COLO829 (cell line): ENCODE measurements at places on chromosomes 3 and 15.

DNA sequence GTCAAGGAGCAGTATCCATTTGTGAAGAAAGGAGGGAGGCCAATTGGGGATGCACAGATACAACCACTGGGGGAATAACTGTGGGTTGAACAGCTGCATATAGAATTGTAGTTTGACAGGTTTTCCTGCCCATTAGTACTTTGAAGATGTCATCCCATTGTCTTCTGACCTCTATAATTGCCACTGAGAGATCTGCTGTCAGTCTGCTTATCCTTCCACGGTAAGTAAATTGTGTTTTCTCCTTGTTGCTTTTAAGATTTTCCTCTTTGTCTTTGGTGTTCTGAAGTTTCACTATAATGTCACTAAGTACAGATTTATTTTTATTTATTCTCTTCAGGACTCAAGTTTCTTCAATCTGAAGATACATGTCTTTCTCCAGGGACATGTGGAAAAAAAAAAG lies 56.6 kb downstream of the MOBP start:
- DNase-seq = no peak

DNA sequence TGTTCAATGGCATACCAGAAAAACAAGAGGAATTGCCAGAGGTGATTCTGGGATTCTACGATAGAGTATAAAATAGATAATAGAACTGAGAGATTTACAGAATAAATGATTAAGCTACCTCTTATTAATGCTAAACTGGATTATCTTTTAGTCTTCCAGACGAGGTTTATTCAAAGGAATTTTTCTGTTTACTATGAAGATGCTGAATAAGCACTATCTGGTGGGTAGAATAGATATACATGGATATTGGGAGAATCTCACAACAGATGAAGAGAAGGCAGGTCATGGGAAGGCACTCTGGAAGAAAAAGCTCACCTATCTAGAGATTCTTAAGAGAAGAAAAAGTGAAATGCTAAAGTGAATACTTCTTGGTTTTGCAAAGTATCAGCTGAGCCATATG lies 11.2 kb downstream of the CIP2A start:
- no peak for DNase-seq

- DNase-seq = no peak
These were observed 16.2 kb upstream of the RPL24 start for GRCh38 chr3:101702726-101703125.

- DNase-seq = peak; percentile 28
These were observed 632 bp upstream of the DHX36 start for GRCh38 chr3:154324919-154325318.

- no peak for DNase-seq
These were observed 67.3 kb upstream of the DCBLD2 start for GRCh38 chr3:98968824-98969223.

DNA sequence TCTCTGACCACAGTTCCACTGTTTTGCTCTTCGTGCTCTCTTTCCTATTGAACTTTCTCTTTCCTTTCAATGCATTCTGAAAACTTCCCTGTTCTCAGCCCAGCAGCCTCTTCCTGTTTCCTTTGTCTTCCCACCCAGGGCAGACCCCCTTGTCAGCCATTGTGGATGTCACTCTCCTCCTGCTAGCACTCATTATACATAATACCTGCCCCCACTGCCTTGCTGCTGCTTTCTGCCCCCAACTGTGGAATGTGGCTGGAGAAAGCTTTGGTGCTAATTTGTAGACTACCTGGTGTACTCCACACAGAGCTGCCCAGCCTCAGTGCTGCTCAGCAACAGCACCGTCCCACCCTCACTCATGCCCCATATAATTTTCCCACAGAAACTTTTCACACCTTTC lies 80.2 kb downstream of the CHCHD6 start:
- DNase-seq = no peak

GRCh38 chr3:36557708-36558421 lies 177.6 kb downstream of the STAC start:
- no peak for DNase-seq

DNA sequence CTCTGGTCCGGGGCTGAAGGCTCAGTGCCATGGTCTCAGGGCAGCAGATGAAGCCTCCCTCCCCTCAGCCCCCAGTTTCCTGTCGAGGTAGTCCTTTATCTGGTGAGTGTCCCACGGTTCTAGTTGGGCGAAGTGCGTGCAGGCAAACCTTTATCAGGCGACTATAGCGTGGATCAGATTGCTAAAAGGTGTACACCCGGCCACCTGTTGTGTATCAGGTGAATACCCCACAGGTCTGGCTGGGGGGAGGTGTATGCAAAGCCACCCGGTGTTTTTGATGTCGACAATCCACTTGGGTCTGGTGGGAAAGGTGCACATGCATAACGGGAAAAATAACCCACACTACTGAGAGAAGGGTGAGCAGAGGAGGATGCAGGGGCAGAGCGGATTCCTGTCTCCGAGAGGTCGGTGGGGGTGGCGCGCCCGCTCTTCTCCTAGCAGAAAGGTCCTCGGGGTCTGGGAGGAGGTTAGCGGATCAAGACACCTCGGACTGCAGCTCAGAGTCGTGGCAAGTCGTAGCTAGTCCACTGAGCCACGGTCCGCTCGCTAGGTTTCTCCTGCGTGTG lies 507 bp downstream of the SLC12A6 start:
- no peak for DNase-seq

DNA sequence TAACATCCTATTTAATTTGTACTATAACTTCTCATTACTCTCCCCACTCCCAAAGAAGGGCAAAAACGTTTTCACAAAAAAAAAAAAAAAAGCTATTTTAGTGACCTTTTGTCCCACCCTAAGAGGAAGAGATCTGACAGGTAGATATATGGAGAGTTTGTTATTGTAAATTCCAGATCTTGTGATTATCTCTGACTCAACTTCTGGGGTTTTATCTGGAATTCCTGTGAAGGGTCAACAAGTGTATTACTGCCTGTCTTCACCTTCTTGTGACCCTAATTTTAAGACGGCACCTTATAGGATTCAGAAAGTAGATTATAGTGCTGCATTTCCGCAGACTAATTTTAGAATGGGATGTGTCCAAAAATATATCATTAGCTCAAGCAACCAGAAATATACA lies 205.9 kb upstream of the CDIN1 start:
- no peak for DNase-seq

DNA sequence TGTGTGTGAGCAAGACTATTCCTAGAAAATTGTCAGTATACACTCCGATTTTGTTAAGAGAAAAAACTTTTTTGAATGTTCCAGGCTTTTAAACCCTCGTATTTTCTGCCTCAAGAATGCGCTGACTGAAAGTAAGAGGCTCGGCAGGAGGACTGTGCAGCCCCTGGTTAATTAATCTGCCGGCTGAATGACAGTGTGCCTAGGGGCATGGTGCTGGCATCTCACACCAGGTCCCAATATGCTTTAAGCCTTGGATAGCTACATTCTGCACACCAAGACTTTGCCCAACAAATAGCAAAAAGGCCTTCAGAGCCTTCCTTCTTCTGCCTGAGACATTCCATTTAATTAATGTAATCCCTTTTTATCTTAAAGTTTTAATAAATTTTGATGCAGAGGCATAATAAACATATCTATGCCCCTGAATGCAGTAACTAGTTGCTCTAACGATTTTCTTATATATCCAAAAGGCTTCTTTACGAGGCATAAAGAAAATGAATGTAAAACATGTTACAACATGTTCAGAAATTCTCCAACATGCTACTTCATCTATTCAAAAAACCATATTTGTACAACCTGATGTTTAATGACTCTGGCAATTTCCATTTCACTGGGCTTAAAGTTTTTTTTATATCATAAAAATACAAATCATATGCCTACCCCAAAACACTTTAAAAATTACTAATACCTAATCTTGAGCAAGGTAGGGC lies 37.9 kb downstream of the DPH6 start:
- DNase-seq = no peak

DNA sequence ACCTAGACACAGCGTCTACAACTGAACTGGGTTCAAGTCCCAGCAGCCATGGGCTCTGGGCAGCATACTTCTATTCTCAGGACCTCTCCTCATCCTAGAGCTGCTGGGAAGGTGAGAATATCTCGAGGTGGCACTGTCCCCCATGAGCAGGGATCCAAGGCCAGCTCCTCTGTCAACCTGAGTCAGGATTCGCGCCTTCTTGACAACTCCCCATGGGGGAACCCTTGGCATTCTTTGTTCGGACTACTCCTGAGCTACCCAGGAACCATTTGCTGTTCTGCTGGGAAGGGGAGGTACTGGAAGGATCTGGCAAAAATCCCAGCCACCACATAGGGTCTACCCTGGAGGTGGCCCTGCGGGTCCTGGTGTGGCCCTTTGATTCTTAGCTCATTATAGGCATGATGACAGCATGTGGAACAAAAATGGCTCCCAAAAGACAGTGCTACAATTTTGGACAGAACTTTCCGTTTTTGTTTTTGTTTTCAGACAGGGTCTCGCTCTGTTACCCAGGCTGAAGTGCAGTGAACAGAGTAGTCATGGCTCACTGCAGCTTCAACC lies 22.3 kb downstream of the PLXNB1 start:
- DNase-seq = no peak

DNA sequence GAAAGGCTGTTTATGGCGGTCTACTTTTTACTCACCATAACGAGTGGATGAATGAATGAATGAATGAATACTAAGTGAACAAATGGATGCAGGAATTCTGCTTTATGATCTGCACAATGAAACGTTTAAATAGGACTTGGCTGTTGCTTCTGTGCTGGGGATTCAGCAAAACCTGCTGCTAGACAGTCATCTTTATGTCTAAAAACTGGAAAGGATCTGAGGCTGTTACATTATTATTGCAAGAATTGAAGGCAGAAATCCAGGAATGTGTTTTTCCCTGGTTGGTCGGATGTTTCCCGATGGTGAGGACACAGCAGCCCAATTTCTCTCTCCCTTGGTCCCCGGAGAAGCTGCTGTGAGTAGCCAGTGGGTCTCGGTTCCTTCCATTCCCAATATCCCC lies 94.2 kb downstream of the GABRG3 start:
- DNase-seq = no peak

- no peak for DNase-seq
These were observed 123.8 kb downstream of the TNIK start for GRCh38 chr3:171336406-171336805.

DNA sequence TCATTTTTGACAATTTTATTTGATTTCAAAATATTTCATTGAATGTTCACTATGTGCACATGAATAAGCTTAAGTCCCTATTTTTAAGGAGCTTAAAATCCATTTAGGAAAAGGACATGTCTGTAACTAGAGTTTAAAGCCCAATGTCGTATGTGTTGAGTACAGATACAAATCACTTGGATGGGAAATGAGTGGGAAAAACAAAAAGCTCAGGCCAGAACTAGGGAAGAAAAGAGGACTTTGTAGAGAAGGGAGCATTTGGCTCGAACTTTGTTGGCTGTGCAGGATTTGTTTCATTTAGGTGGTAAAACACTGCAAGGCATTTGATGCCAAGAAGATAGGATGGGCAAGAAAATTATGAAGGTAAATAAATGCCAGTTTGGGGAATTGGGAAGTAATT lies 653.1 kb upstream of the KCNMB2 start:
- no peak for DNase-seq

DNA sequence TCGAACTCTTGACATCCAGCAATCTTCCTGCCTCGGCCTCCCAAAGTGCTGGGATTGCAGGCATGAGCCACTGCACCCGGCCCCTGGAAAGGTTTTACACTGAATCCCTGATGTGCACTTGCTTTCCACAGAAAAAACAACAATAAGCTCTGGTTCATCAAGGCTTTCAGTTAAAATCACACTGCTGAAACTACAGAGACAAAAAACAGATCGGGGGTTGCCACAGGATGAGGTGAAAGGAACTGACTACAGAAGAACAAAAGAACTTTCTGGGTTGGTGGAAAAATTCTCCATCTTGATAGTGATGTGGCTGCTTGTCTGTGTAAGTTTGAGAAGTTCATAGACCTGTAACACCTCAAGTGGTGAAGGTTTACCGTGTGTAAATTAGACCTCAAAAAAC lies 2.9 kb downstream of the RAB43 start:
- DNase-seq = no peak

- peak; percentile 92 for DNase-seq
These were observed 324.3 kb downstream of the CHST2 start for GRCh38 chr3:143443851-143444331.

DNA sequence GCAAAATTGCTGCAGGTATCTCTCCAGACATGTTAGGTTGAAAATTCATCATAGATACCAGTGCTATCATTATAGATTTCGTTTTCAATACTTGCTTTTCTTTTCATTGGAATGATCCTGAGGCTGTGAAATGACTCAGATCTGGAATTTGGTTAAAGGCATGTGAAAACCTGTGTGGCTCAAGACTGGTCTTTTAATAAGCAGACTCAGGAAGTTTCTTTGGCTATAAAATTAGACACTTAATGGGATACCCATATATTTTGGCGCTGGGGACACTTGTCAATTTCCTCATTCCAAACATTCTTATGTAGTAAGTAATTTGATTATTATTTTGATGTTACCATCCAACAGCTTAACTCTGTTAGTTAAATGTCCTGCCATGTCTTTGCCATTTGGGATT lies 1041.1 kb upstream of the GBE1 start:
- DNase-seq = no peak

GRCh38 chr3:107488942-107489341 lies 33.8 kb upstream of the BBX start:
- DNase-seq = no peak

DNA sequence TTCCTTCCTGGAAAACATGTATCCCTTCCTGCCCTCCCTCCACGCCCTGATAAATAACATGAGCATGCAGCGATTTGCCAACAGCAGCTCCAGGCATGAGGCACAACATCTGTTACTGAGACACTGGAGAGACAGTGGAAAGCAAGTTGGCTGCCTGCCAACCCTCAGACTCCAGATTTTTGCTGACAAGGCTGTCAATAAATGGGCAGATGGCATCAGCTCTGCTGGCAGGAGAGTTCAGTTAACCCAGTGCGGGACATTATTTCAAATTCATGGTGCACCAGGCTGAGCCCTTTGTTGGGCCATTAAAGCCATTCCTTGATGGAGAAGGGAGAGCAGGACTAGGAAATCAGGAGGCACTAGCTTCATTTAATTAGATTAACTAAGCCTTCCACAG lies 293.3 kb downstream of the MEX3B start:
- DNase-seq = peak; percentile 12
